Stimulated activated CD8-positive, alpha-beta memory T cell treated with anti-CD3 and anti-CD28 coated beads, Interleukin-4, amount 100 ng/mL, for 1 hour (primary cell): ENCODE measurements at places on chromosomes 5 and 9.

GRCh38 chr5:58922461-58923171 lies 339.7 kb downstream of the RAB3C start:
- no peak for DNase-seq

DNA sequence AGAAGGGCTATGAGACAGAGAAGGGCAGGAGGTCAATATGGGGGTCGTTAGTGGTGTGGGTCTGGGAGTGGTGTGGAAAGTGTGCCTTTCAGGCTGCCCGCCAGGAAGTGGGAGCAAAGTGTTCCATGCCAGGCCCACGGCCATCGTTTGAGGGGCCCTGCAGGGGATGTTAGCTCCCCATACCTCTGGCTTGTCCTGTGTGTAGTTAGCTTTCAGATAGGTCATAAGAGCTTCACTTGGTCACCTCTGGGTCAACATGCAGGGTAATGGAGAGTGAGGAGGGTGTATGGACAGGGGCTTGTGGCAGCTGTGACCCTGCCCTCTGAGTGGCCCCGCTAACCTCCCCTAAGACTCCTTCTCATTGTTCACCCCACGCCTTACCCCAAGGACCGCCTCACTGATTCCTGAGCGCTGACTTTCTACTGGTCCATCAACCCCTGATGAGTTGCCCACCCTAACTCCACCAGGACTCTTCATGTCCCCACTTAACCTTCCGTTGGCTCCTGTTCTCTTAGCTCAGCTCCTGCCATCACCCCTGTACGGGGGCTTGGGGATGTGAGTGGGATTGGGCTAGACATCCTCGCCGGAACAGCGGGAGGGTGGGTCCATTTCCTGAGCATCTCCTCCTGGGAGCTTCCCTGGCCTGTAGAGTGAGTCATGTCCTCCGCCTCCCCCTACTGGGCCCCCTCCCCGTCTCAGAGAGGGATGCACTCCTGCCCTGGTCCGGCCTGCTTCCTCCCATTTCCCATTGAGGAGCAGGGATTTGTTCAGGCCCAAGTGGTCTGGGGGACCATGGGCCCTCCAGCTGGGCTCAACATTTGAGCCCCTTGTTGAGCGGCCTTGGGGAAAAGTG lies 125.7 kb downstream of the FGF18 start:
- no peak for DNase-seq

DNA sequence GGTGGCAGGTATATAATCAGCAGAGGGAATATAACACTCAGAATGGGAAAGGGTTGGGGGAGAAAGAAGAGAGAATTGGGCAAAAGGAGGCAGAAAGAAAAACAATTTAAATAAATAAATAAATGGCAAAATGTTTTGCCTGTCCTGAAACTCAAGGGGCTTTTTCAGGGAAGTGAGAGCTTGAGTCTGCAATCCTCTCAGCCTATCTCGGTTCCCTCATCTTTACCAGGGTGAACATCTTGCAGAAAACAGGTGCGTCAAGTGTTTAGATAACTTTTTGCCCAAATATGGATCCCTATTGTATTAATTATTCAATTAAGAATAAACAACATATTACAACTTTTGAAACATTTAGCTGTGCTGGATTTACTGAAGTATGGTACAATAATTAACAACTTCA lies 343.0 kb upstream of the EDIL3 start:
- no peak for DNase-seq

- peak; percentile 57 for DNase-seq
Observed at GRCh38 chr9:127943731-127944144, 6.1 kb upstream of the DPM2 start.

- DNase-seq = no peak
Observed at GRCh38 chr5:172766287-172767108, 4.5 kb downstream of the DUSP1 start.

- DNase-seq = no peak
Observed at GRCh38 chr9:101486693-101487442, 46.8 kb upstream of the RNF20 start.

DNA sequence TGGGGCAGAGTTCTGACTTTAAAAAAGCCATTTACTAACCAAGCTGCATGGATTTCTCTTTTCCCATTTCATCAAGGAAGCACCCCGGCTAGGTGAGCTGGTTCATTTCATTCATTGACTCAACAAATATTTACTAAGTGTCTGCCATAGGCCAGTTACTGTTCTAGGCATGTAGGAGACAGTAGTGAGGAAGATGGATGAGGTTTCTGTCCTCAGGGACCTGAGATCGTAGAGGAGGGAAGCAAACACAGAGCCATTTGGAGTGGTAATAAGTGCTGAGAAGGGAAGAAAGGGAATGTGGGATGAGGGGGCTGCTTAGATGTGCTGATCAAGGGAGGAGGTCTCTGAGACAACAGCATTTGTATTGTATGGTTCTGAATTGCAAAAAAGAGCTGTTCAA lies 120.4 kb downstream of the C9orf152 start:
- no peak for DNase-seq

DNA sequence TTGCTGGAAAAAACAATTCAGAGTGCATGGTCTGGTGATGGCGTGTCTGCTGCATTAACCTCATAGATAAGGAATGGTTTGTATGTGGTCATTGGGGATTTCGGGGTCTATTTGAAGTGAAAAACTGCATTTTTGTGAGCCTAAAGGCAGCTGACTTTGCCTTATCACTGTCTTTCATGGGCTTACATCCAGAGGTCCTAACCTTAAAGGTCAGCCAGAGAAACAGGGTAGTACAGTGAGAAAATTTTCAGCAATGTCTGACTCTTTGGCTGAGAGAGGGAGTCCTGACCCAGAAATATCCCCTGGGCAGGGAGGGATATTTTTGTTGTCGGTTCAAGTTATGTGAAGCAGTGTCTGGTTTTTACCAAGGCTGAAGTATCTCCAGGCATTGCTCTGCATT lies 5.7 kb downstream of the PCSK5 start:
- no peak for DNase-seq

- DNase-seq = no peak
Observed at GRCh38 chr9:76878933-76879332, 27.0 kb downstream of the PRUNE2 start.

GRCh38 chr5:124876566-124876965 lies 130.1 kb upstream of the ZNF608 start:
- no peak for DNase-seq

DNA sequence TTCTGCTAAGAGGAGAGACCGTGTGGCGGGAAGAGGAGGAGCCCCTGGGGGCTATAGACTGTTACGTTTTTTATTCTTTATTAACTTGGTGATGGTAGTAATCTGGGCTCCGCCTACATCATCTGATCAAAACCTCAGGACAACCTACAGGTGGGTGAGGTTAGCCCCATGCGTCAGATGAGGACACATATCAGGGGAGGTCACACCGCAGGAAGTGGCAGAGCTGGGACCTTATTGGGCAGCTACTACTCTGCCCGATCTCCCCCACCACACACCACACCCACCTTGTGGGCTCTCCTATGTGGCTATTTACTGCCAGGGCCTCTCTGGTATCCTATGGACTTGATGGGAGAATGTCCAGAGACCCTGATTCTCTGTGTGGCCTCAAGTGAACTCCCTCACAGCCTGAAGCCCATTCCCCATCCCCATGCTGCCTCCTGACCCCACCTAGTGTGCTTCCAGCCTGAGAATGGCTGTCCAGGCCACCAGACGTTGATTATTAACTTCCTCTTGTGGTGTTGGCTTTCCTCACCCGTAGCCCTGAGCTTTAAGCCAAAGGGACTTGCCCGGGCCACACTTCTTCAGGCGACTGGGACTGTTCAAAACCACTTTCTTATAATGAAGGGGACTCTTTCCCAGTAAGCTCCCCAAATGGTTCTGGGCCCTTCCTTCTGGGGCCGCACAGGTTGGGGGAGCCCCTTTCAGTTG lies 8.2 kb downstream of the UNC5A start:
- DNase-seq = no peak

GRCh38 chr9:89996773-89997172 lies 392.0 kb downstream of the GADD45G start:
- no peak for DNase-seq

DNA sequence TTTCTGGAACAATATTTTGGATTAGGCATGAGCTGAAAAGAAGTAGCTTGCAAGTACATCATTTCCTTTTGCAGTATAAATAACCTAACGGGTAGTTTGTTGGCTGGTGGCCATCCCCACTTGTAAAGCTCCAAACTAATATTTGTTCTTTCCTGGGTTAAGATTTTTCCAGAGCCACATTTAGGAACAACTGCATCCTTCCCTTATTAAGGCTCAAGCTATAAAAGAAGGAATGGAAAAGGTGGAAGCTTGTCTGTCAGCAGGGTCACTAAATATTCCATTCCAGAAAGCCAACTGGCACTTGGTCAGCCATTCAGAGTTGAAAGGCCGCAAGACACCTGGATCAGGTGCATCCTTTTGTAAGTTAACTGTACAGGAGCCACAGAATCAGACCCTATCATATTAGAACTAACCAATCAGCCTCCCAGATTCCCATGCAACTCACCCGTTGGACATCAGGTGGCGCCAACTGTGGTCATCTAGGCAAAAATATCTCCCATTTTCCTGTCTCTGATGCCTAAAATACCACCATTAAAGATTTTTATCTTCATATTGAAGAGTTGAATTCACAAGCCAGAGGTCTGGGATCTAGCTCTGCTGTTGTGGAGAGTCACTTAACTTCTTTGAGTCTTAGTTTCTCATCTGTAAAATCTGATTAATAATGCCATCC lies 82.9 kb downstream of the PTCD2 start:
- no peak for DNase-seq

- DNase-seq = no peak
Observed at GRCh38 chr5:96709152-96709821, 47.1 kb downstream of the CAST start.

GRCh38 chr5:69484891-69485290 lies 7.7 kb upstream of the OCLN start:
- no peak for DNase-seq

DNA sequence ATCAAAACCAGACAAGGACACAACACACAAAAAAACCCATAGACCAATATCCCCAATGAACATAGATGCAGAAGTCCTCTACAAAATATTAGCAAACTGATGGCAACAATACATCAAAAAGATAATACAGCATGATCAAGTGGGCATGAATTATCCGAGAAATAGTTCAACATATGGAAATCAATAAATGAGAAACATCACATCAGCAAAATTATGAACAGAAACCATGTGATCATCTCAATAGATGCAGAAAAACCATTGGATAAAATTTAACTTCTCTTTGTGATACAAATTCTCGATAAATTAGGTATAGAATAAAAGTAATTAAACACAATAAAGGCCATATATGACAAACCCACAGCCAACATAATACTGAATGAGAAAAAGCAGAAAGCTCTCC lies 69.6 kb downstream of the C9 start:
- no peak for DNase-seq

- DNase-seq = no peak
Observed at GRCh38 chr9:31776471-31776870, 608.0 kb upstream of the ACO1 start.
